GM04504 (cell line): ENCODE measurements at places on chromosomes 6 and 20.

DNA sequence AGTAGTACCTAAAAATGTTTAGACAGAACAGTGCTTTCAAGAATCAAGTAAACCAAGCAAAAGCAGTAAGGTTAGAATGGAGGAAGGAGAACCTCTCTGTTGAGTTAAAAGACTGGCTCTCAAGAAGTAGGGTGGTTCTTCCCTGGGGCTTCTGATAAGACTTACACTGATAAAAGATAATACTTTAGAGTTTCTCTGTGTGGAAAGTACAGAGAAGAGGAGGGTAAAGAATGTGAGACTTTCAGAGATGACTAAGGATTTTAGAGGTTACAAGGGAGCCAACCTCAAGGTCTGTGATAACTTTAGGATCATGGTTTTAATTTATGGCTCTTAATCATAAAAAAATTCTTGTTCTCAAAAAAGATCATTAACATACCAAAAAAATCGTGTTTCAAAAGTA is 30.9 kb upstream of the ALDH8A1 start:
- no peak for DNase-seq

DNA sequence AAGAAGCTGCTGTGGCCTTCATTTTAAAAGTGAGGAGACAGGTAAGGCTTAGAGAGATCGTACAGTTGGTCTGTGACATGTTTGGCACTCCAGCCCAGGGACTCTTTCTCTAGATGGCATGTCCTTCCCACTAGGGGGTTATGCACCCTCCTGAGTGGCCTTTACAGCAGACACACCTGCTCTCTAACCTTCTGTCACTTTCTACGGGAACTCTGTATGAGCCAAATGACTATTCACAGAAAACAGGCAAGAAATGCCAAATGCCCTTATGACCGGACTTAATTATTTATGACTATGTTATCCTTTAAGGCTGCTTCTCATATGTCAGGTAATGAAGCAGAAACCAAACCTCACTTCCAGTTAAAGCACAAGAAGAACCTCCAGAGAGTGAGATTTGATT is 91.2 kb downstream of the MAP3K5 start:
- no peak for DNase-seq

GRCh38 chr6:168072730-168073129 is 6.3 kb downstream of the FRMD1 start:
- DNase-seq: no peak

GRCh38 chr20:24989162-24989561 is 3.4 kb downstream of the APMAP start:
- DNase-seq: no peak

DNA sequence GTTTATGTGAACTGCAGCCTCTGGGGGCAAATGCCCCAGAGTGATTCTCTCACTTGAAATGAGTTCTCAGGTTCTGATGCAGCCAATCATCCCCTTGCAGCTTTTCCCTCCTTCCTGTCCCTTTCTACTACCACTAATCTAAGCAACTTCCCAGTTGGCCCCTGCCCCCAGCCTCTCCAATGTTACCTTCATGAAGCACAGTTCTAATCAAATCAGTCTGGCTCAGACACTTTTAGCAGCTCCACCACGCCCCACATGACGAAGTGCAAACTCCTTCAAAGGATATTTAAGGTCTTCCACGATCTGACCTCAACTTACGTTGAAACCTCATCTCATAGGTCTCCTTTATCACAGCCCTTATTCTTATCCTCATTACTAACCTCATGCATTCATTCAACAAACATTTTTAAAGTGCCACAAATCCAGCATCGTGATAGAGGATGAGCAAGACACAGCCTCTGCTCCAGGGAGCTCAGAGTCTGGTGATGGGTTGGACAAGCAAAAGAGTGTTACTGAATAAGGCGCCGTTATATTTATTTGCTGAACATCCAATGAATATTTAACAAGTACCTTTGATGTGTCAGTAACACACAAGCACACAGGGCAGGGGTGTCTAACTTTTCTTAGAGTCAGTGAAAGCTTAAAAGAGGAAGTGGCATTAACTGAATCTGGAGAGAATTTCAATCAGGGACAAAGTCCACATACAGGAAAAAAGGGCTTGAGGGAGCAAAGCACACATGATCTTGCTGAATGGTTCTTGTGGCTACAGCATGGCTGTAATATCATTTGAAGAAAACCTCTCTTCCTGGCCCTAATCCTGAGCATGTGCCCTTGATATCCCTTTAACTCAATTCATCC is 20.4 kb upstream of the DTNBP1 start:
- no peak for DNase-seq

DNA sequence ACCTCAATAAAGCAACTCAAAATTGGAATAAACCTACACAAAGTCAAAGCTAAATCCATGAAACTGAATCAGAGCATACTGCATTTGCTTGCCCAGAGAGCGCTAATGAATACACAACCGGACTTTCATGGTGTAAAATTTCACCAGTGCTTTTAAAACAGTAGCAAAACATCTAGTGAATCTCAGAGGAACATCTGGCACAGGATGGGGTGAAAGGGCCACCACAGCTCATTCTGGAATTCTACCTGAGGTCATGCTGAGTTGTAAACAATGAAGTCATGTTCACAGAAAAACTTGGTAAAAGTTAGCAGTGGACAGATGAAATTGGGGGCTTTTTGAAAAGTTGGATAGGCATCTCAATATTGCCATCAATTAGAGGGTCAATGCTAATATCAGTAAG is 125.6 kb upstream of the STXBP5 start:
- no peak for DNase-seq

- no peak for DNase-seq
Observed at GRCh38 chr6:40986364-40986763, 52.7 kb downstream of the UNC5CL start.

- DNase-seq: no peak
Observed at GRCh38 chr6:125271486-125272159, 30.1 kb downstream of the HDDC2 start.

DNA sequence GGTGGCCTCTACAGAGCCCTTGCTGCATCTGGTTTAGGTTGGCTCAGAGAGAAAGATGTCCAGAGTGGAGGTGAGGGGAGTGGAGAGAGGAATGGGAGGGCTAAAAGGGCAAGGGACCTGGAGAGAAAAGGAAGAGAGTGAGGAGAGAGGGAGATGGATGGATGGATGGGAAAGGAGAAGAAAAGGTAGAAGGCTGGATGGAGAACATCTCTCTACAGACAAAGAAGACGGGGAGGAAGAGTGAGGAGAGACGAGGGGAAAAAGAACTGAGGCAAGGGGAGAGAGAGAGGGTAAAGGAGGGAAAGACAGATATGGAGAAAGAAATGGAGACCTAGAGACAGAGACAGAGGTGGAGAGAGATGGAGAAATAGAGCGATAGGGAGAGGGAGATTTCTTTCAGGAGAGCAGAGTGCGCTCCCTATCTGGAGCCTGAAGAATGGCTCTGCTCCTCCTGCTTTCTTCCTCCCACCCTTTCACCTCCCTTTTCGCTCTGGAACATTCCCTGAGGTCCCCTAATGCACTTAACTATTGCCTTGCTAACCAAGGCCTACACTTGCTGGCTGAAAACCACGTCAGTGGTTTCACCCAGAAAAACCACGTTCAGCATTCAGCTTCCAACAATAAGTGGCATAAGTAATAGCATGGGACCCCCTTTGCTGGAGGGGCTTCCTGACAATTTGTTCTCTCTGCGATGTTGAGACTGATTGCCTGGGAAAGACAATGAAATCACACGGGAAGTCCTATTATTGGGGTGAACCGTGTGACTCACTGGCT is 286.3 kb downstream of the CDH26 start:
- DNase-seq: no peak

DNA sequence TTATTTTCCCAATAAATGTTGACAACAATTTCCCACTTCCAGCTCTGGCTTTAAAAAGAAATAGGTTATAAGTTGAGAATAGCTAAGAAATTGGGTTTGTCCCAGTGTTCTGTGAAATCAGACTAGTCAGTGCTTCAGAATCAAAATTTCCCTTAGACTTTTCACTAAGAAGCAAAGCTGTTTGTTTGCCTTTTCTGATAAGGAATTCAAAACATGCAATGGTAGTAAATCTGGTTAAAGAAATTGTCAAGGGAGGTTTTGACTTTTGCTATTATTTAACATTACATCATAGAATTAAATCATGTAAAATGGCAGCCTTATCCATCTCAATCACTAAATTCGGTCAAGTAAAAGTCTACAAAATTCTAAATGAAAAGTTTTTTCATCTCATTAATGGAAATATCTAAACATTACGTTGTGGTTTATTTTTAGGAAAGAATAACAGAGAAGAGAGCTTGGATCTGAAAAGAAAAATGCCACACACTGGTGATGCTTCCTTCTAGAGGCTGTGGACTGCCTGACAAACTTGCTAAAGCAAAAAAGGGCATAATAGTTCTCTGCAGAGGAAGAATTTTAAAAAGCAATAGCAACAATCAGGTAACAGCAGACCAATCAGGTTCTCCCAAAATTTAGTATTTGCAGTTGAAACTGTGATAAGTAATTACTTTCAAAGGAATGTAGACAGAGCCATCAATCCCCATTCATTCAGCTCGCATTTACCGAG is 36.4 kb downstream of the PLAGL1 start:
- DNase-seq: no peak

GRCh38 chr20:46017272-46017671 is 8.6 kb downstream of the MMP9 start:
- no peak for DNase-seq

DNA sequence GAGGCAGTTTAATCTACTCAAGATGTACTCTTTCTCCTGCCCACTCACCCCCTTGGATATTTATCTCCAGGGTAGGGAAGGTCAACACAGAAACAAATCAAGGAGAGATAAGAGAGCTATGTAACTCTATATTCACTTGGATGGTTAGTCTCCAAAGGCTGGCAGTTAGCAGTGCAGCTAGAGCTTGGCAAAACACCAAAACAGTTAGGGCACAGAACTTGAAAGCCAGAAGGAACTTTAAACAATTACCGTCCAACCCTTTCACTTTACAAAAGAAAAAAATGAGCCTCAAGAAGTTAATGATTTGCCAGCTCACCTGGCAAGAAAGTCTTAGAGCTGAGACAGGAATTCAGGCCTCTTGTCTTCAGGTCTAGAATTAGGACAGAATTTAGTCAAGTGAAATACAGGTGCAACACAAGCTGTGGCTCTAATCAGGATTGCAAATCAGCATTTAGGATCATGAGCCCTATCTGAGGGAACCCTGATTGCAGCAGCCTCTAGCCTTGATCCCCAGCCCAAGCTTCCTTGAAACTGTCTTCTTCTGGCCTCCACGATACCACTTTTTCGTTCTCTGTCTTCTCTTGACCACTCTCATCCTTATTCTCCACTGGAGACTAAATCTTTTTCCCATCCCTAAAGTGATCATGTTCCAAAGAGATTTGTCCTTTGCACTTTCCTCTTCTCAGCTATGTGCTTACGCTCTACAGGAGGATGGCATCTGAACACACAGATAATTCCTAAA is 14.9 kb downstream of the NEDD9 start:
- no peak for DNase-seq

DNA sequence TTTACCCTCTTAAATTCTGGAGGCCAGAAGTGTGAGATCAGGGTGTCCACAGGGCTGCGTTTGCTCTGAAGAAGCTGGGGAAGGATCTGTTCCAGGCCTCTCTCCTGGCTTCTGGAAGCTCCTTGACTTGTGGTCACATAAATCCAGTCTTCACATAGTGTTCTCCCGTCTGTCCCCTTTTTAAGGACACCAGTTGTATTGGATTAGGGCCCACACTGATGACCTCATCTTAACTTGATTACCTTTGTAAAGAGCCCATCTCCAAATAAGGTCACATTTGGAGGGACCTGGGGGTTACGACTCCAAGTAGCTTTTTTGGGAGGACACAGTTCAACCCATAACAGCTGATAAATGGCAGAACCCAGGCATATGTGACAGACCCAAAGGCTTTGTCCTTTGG is 20.0 kb upstream of the WFDC2 start:
- no peak for DNase-seq

- DNase-seq: peak; percentile 26
Observed at GRCh38 chr6:71420095-71420692, 131.6 kb downstream of the OGFRL1 start.

GRCh38 chr6:158174024-158174423 is 5.9 kb downstream of the GTF2H5 start:
- no peak for DNase-seq

DNA sequence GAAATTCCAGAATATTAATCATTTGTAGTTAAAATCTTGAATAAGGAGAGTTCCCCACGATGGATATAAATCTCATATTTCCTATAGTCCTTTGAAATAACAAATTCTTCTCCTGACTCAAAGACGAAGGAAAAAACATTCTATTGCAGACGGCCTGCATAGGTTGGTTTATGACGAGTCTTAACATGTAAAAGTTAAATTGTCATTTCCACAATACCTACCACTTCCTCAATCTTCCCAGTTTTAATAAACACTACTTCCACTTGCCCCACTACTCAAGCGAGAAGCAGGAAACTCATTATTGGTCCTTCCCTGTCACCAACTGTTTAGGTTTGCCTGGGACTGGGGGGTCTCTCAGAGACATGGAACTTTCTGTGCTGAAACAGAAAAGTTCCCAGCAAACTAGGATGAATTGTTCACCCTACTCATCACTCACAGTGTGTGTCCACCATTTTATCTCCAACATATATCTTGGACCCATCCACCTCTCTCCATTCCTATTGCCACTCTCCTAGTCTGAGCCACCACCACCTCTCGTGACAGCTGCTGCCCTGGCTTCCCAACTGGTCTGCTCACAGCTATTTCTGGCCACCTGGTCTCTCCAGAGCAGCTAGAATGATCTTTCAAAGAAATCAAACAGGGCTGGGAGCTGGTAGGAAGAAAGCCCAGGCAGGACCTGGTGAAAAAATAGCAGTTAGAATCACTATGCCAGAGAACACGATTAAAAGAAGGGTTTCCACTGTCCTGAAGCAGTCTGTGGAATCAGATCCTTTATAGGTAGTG is 15.1 kb upstream of the ZSCAN9 start:
- no peak for DNase-seq

DNA sequence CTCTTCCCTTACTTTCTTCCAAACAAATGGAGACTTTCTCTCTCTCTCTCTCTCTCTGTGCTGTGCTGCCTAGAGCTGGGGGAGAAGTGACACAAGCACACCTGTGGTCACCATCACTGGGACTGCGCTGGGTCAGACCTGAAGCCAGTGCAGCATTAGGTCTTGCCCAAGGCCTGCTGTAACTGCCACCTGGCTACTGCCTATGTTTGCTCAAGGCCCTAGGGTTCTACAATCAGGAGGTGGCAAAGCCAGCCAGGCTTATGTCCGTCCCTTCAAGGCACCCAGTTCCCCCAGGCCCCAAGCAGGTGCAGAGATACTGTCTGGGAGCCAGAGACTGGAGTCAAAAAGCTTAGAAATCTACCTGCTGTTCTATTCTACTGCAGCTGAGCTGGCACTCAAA is 49.4 kb upstream of the TOP1 start:
- no peak for DNase-seq

GRCh38 chr6:15956205-15957106 is 172.4 kb upstream of the MYLIP start:
- no peak for DNase-seq

GRCh38 chr6:37287519-37288157 is 29.7 kb upstream of the TMEM217 start:
- DNase-seq: no peak

- no peak for DNase-seq
Observed at GRCh38 chr6:93418033-93418407, 1.3 kb downstream of the EPHA7 start.

GRCh38 chr6:157879873-157880254 is 56.8 kb downstream of the SNX9 start:
- DNase-seq: no peak

GRCh38 chr6:116165596-116165995 is 39.7 kb upstream of the COL10A1 start:
- DNase-seq: no peak
